Liver (tissue), 10 donors: ENCODE measurements at places on chromosomes 11 and 22. TPM values are rescaled to one million over a fixed set of nuclear protein-coding genes. Genes with fewer than 3 reads are reported as not detected.

TBC1D10A gene
- 8.2 TPM for total RNA-seq

ELMOD1 gene
- not detected for total RNA-seq

DNAJC24 gene
- 6.2 TPM for total RNA-seq

SMDT1 gene
- 7.2 TPM for total RNA-seq

SLC22A25 gene
- total RNA-seq = 28.4 TPM

LRP5 gene
- 53.8 TPM for total RNA-seq

SELENOM gene
- total RNA-seq = 9.0 TPM

EEF1G gene
- 373 TPM for total RNA-seq

TEX12 gene
- total RNA-seq = not detected

MMP10 gene
- not detected for total RNA-seq

HMOX1 gene
- total RNA-seq = 47.1 TPM

MUC5B gene
- total RNA-seq = 0.50 TPM

SPTBN2 gene
- 9.6 TPM for total RNA-seq

TUG1 gene
- 24.8 TPM for total RNA-seq

DNA sequence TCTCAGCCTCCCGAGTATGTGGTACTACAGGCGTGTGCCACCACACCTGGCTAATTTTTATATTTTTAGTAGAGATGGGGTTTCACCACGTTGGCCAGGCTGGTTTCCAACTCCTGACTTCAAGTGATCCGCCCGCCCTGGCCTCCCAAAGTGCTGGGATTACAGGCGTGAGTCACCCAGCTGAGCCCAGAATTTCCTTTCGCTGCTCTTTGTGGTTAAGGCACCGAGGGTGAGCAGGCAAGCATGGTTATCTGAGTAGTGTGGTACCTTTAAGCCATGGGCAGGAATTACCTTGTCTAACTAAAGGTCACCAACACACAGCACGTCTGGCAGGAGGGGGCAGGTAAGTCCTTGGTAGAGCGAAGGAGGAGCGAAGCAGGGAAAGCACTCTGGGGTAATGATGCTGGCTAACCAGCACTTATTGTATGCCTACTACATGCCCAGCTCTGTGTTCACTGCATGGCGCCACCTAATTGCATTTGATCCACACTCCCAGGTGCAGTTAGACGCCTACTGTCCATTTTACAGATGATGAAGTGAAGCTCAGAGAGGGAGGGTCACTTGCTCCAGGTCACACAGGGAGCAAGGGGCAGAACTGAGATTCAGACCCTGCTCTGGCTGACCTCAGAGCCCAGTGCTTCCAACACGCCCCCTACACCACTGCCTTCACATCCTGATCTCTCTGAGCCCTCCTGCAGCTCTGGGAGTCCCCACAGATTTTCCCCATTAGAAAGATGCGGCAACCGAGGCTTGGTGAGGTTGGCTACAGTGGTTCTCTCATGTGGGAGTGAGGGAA lies 45.7 kb downstream of the TRIOBP start:
- H3K36me3 ChIP-seq = no peaks in the 10 kb centered on the region
- H3K4me3 ChIP-seq = no peak overlapping the region
- DNase-seq = no peak
- no peak overlapping the region for H3K27ac ChIP-seq
- no peaks in the 10 kb centered on the region for H3K27me3 ChIP-seq
- H3K4me1 ChIP-seq = peaks cover 16% of the 10 kb centered on the region

GRCh38 chr22:37309211-37310074 lies 27.1 kb downstream of the CYTH4 start:
- no peak overlapping the region for H3K4me3 ChIP-seq
- H3K27me3 ChIP-seq = no peaks in the 10 kb centered on the region
- no peak for DNase-seq
- no peaks in the 10 kb centered on the region for H3K4me1 ChIP-seq
- no peaks in the 10 kb centered on the region for H3K36me3 ChIP-seq
- no peak overlapping the region for H3K27ac ChIP-seq

- no peaks in the 10 kb centered on the region for H3K27me3 ChIP-seq
- no peak for DNase-seq
- no peak overlapping the region for H3K27ac ChIP-seq
- H3K36me3 ChIP-seq = no peaks in the 10 kb centered on the region
- no peaks in the 10 kb centered on the region for H3K4me1 ChIP-seq
These were observed 24.5 kb downstream of the CFAP300 start for GRCh38 chr11:102071497-102072472.

DNA sequence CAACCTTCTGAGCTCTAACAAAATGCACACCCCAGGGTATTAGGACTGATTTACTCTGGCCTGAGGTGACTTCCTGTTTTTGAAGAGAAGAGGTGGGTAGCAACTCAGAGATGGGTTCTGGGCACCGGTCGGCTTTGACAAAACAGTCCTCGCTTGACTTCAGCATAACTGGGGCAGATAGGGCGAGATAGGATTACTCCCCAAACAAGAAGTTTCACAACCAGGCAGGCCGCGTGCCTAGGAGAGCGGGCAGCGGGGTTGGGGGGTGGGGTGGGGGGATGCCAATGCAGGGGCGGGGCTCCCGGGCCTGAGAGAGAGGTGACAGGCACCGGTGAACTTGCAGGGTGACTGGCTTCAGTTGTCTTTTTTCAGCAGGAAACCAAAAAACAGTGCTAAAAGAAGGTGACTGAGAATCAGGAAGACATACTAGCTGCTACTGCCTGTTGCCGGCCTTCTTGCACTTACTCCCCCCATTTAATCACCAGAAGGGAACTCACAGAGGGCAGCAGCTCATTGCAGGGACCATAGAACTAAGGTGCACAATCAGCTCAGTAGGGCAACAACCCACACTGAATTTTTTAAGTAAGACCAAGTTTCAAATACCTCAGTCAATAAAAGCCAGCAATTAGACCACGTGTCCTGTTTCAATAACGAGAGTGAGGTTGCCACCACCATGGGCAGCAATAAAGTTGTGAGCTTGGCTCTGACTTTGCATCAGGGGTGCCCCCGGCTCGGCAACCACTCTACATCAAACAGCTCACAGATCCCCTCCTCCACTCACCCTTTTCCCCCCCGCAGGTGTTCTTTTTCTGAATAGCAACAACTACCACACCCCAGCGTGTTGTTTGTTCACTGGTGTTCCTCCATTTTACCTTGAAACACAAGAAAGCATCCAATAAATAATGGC lies 37.2 kb upstream of the ETS1 start:
- no peaks in the 10 kb centered on the region for H3K36me3 ChIP-seq
- no peak for DNase-seq
- no peak overlapping the region for H3K4me3 ChIP-seq
- H3K4me1 ChIP-seq = peaks cover 8% of the 10 kb centered on the region
- no peaks in the 10 kb centered on the region for H3K27me3 ChIP-seq

GRCh38 chr11:130217133-130218031 lies 57.8 kb downstream of the ST14 start:
- no peaks in the 10 kb centered on the region for H3K27me3 ChIP-seq
- no peak for DNase-seq
- H3K4me3 ChIP-seq = no peak overlapping the region

DNA sequence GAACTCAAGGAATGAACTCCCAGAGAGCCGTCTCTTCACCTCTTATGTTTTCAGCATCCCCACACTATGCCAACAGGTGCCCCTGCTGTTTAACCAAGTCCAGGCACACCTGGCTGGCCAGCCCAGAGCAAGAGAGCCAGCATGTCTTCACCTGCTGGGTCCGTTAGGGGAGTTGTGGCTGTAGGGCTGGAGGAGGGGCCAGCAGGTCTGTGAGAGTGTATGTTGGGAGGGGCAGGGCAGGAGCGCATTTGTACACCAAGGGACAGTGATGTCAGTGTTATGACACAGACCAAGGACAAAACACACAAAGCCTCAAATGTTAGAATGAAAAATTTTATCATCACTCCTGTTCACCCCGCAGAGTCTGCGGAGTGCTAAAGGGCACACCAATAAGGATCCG lies 5.8 kb downstream of the PATZ1 start:
- peaks cover 59% of the 10 kb centered on the region for H3K4me1 ChIP-seq
- H3K36me3 ChIP-seq = peaks cover 15% of the 10 kb centered on the region
- no peak overlapping the region for H3K27ac ChIP-seq
- no peaks in the 10 kb centered on the region for H3K27me3 ChIP-seq

- H3K27ac ChIP-seq = no peak overlapping the region
- no peak overlapping the region for H3K4me3 ChIP-seq
- H3K36me3 ChIP-seq = no peaks in the 10 kb centered on the region
These were observed 39.3 kb upstream of the BSX start for GRCh38 chr11:123020968-123021367.

GRCh38 chr11:120210626-120211521 lies at the start of gene OAF:
Gene OAF, plus strand, starts transcription at chr11:120211032. Its CDS starts 248 bp downstream, at chr11:120211280.
- H3K27me3 ChIP-seq = no peaks in the 10 kb centered on the region
- peak; percentile 64 for DNase-seq
- peaks cover 35% of the 10 kb centered on the region for H3K4me1 ChIP-seq
- H3K4me3 ChIP-seq = peak within 1 kb of the TSS; percentile 88

GRCh38 chr11:131464461-131464860 lies 94.0 kb downstream of the NTM start:
- H3K36me3 ChIP-seq = no peaks in the 10 kb centered on the region
- no peak overlapping the region for H3K4me3 ChIP-seq
- no peak overlapping the region for H3K27ac ChIP-seq
- H3K4me1 ChIP-seq = no peaks in the 10 kb centered on the region
- peaks cover 4% of the 10 kb centered on the region for H3K27me3 ChIP-seq
- DNase-seq = no peak

- H3K36me3 ChIP-seq = no peaks in the 10 kb centered on the region
- H3K27me3 ChIP-seq = no peaks in the 10 kb centered on the region
- no peak overlapping the region for H3K27ac ChIP-seq
- DNase-seq = no peak
- peaks cover 19% of the 10 kb centered on the region for H3K4me1 ChIP-seq
- no peak overlapping the region for H3K4me3 ChIP-seq
These were observed 37.2 kb downstream of the FBXO7 start for GRCh38 chr22:32511776-32512175.

GRCh38 chr11:34566736-34567135 lies 53.1 kb upstream of the ELF5 start:
- no peaks in the 10 kb centered on the region for H3K4me1 ChIP-seq
- no peak overlapping the region for H3K4me3 ChIP-seq
- no peaks in the 10 kb centered on the region for H3K27me3 ChIP-seq
- no peaks in the 10 kb centered on the region for H3K36me3 ChIP-seq
- DNase-seq = no peak

GRCh38 chr11:3105791-3106735 lies 48.8 kb upstream of the CARS1 start:
- no peaks in the 10 kb centered on the region for H3K36me3 ChIP-seq
- no peak for DNase-seq
- no peak overlapping the region for H3K27ac ChIP-seq
- H3K27me3 ChIP-seq = no peaks in the 10 kb centered on the region

DNA sequence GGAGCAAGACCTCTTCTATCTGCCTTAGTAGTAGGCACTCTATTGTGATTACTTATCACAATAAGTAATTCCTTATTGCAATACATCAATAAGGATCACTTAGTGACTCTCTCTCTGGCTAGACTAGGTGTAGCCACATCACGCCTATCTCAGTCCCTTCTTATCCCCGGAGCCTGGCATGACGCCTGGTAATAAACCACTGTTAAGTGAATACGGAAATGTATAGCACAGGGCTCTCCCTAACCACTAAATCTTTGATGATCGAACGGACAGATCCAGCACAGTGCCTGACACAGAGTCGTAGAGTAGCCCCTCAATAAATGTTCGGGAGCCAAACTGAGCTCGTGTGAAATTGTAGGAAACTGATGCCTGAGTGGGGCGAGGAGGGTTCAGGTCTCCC lies 143.3 kb downstream of the FBXO7 start:
- no peak overlapping the region for H3K4me3 ChIP-seq
- DNase-seq = no peak
- peak overlapping the region; percentile 55 for H3K27ac ChIP-seq
- H3K27me3 ChIP-seq = no peaks in the 10 kb centered on the region

DNA sequence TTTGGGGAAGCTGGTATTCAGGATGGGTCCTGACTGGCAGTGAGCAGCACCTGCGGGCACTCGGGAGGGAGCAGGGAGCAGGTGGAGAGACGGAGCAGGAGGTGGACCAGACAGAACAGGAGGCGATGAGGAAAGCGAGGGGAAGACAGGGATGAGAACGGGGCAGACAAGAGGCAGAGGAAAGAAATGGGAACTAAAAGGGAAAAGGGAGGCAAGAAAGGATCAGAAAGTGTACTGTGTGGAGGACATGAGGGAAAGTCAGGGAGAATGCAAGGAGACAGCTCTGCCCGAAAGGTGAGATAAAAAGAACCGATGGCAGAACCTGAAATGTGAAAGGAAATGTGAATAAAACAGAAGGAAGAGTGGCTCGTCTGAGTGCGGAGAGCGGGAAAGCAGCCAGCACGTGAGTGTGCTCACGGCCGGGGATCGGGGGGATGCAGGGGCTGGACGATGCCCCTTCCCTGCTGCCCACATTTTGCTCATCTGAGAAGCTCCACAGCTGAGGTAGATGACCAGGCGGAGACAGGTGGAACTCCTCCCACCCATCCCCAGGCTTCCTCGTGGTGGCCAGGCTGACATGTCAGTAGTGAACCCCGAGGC lies 494.4 kb upstream of the B3GAT1 start:
- H3K4me1 ChIP-seq = no peaks in the 10 kb centered on the region
- DNase-seq = no peak
- H3K27me3 ChIP-seq = no peaks in the 10 kb centered on the region
- no peak overlapping the region for H3K27ac ChIP-seq
- H3K4me3 ChIP-seq = no peak overlapping the region

- no peak for DNase-seq
- no peaks in the 10 kb centered on the region for H3K4me1 ChIP-seq
- no peaks in the 10 kb centered on the region for H3K36me3 ChIP-seq
- no peak overlapping the region for H3K27ac ChIP-seq
- H3K27me3 ChIP-seq = no peaks in the 10 kb centered on the region
- no peak overlapping the region for H3K4me3 ChIP-seq
These were observed 22.9 kb downstream of the ASCL2 start for GRCh38 chr11:2247496-2247895.

GRCh38 chr11:63521896-63522295 lies 14.7 kb upstream of the PLAAT4 start:
- H3K27ac ChIP-seq = no peak overlapping the region
- H3K4me3 ChIP-seq = no peak overlapping the region
- DNase-seq = no peak
- H3K36me3 ChIP-seq = no peaks in the 10 kb centered on the region
- no peaks in the 10 kb centered on the region for H3K27me3 ChIP-seq

DNA sequence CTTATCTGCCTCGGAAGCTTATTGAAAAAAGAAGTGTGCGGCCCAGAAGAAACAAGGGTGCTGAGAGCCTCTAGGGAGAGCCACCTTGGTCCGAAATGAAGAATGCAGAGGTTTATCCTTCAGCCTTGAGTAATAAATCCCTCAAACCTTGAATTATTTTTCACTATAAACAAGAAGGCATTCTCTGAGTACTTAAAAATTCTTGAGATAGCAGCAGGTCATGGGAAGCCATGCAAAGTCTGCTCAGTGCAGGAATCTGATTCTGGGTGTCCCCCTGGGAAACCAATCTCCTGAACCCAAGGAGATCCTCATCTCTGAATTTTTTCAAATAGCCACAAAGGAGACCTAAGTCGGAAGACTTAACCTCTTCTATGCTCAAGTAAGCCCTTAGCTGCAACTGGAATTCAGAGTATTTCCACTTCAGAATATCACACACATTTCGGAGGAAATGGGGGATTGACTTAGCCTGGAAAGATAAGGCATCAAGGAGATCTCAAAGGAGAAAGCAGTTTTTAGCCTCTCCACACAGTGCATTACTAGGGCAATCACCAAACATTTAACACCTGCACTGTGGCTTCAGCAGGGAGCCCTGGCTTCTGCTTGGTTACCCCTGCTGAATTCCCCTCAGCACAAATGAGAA lies 365.0 kb downstream of the ETS1 start:
- no peaks in the 10 kb centered on the region for H3K27me3 ChIP-seq
- no peak for DNase-seq
- H3K4me3 ChIP-seq = no peak overlapping the region
